ENCODE measurements at places on chromosomes 3 and 15.

DNA sequence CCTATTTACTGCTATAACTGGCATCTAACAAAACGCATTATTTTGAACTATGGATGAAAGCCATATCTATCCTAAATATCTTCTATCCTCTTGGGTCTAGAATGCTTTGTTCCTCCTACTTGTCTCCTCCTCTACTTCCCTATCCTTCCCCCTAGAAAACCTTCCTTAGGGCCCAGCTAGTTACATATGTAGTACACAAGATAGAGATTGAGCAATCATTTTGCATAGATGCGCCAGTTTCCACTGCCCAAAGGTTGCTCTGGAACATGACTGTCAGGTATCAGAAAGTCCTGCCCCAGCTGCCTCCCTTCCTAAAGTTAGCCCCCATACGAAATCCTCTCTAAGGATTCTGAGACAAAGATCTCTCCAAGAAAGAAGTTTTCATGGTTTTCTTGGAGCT, 55.1 kb downstream of the GPR160 start:
- no peak for DNase-seq

DNA sequence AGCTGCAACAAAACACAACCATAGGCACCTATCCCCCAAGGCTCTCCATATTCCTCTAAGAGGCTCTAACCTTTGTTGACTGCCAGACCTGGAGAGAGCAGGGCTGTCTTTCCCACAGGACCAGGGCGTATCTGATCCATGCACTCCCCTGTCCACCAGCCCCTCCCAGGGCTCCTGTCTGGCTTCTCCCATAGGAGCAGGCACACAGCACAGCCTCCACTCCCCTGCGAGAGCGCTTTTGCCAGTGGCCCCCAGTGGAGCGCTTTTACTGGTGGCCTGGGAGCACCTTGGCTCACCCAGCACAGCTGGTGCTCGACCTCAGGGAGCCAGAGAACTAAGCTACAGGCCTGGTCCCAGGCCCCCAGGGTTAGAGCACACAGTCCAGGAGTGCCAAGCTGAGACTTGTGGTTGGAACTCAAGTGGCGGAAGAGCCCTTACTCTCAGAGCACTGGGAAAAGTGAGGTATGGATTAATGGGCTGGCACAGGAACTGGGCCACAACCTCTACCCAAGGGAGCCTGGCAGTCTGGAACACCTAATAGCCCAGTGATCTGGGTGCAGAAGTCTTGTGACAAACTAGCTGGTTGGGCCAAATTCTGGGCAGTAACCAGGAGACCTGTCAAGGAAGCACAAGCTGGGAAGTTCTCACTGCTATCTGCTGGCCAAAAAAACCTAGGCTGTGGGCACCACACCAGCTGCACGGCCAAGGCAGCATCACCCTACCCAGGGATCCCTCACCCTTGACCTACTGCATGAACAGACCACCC, 79.6 kb downstream of the PPP2R3A start:
- DNase-seq = no peak

- no peak for DNase-seq
These were observed 16.8 kb upstream of the CCNDBP1 start for GRCh38 chr15:43168192-43169107.

GRCh38 chr3:13536432-13536831, 12.5 kb upstream of the FBLN2 start:
- DNase-seq = no peak

GRCh38 chr3:150000641-150001040, 29.9 kb upstream of the PFN2 start:
- DNase-seq = no peak

- DNase-seq = peak; percentile 56
These were observed 17.2 kb upstream of the ANKDD1A start for GRCh38 chr15:64894395-64895056.

DNA sequence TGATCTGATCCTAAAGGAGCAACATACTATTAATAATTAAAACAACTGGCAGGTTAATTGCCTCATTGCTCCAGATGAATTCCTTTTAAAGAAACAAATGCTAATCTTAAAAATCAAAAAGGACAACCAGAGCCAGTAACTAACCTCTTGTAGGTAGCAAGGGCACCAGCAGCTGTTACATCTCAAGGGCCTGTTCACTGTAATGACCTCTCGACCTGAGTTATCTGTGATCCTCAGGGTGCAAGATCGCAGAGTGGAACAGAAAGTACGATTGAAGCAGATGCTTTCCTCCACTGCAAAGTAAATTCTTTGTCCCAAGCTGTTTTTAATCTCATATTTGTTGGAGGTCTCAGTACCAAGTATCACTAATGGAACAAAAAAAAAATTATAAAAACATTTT, 11.4 kb downstream of the PLSCR5 start:
- no peak for DNase-seq

- DNase-seq = no peak
These were observed 251.7 kb upstream of the TBL1XR1 start for GRCh38 chr3:177448987-177449359.

DNA sequence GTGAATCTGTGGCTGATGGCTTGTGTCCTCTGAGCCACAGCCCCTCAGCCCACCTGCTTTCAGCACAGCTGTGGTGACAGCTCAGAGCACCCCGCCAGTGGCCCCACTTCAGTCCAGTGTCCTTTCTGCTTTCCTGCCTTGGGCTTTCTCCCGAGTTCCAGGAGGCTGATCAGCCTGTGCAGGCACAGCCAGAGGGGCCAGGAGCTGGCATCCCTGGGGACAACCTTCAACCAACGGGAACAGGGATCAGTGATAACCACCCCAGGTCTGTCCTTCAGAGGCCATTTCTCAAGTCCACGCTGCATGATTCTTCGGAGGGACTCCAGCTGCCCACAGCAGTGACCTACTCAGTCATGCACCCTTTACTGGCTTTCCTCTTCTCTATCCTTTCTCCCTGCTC, 166.6 kb downstream of the RAB11A start:
- no peak for DNase-seq

DNA sequence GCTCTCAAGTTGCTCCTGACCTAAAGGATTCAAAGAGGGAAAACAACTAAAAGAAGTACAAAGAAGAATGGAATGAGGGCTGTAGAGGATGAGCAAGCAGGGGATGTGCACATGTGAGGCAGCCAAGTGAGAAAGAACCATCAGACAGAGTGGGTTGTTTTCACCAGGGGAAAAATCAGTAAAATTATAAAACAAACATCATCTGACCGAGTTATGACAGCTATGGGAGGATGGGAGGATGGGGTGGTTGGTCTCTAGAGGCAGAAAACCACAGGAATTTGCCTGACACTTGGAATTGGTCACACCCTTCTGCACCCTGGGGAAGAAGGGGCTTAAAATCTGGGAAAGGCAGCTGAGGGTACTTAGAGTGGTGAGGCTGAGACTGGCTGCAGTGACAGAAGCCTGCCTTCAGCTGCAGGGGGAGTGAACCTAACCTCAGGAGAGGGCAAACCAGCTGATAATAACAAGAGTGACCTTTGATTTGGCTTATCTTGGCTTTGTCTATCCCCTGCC, 10.1 kb downstream of the ARHGAP31 start:
- no peak for DNase-seq

DNA sequence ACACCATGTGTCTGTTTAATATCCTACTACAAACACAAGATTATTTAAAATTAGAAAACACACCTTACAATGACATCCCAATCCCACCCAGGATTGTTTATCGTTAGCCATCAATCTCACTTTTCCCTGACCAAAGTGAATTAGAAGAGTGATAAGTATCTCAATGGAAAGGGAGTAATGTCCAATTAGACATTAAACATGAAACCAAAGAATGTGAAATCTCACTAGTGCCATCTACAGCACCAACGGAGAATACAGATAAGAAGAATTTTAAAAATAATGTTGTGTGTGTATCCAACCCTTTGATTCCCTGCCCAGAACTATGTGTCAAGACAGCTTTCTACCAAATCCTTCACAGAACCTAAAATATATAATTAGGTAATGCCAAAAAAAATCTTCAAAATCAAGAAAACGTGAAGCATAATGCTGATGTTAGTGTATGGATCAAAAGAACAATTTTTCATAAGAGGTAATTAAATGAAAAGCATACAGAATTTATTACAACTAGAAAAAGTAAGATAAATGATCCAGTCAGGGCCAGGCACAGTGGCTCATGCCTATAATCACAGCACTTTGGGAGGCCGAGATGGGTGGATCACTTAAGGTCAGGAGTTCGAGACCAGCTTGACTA, 64.2 kb downstream of the SCAPER start:
- no peak for DNase-seq

DNA sequence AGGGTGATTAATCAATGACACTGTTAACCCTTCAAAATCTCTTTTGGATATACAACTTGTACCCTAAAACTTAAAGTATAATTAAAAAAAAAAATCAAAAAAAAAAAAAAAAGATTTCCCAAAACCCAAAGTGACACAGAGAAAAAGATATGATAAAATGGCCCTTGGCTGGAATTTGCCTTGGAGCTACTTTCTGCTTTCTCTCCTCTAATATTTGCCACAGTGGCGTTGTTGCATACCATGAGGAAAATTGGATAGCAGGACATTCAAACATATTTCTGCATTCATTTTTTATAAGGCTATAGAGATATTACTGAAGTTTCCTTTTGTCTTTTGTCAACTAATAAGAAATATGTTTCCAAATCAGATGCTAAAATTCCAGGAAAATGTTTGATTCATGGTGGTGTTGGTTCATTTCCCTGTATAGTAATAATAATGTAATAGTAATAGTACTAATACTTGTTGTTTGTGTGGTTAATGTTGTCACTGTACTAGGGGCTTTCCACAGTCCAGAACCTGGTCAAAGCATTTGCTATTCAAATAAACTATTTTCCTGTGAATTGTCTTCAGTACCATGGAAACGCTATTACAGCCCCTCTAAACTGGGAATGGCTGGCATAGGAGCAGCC, 441.3 kb upstream of the THBS1 start:
- DNase-seq = no peak

GRCh38 chr15:29854413-29854812, 32.1 kb upstream of the TJP1 start:
- DNase-seq = no peak

DNA sequence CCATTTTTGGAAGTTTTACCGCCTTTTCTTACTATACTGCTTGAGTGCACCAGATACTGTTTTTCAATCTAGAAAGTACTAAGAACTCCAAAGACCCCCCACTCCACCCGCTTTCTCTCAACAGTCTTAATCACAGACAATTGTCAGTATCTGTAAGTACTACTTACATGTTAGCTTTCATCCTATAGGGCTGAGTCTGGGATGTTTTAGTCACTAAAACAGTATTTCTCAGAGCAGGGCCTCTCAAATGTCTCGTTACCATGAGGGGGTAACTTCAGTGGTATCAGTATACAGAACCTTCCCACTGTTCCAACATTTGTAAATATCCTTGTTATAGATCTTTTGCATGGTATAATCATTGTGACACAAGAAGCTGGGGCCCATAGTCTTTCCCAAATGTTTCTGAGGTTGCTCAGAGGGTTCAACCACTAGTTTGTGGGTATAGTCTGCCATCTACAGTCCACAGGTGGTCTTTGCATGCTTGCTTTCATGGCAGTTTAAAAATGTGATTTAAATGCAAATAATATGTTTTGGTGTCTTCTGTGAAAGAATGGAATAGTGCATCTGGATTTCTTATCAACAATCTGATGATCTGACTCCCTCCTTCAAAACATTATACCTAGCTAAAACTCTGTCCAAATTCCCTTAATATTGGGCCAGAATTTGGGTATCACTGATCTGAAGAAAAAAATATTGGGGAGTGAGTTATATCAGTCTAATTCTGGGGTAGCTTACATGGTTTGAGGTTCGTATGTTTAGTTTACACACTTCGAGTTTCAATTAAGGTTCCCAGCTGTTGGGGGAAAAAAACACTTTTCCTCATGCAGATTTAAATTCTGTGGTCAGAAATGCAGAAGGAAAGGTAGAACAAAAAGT, 18.0 kb upstream of the DNAJC13 start:
- DNase-seq = no peak

- no peak for DNase-seq
These were observed 36.6 kb upstream of the CHL1 start for GRCh38 chr3:159974-160373.

DNA sequence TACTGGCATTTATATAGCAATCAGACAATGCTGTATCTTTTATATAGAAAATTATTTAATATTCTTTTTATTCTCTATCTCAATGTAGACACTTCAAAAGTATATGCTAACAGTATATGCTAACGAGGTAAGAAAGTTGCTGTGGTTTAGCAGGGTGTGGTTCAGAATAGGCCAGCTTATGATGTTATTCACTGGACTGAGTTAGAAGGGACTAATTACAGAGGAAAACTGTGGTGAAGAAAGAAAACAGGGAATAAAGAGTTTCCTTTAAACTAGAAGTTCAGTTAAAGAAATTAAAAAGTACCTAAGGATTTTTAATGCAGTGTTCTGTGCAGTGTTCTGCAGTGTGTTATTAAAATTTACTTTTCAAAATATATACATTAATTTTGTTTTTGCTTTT, 59.4 kb downstream of the MYO9A start:
- DNase-seq = no peak
